ENCODE measurements at places on chromosomes 2 and 18.

DNA sequence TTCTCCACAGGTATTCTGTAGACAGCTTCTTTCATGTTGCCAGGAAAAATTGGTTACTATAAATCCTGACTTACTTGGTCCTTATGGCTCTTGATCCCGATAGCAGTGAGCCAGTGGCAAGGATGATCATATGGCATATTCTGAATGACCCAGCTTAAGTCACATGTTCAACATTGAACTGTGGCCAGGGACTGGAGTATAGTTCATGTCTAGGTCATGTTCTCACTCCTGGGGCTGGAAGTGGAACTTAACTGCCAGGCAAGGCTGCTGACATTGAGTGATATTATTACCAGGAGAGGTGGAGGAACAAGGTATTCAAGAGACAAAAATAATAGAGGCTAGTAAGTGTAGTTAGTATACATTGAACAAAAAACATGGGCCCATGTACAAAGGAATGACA is 26.2 kb downstream of the R3HDM1 start:
- no peak for DNase-seq

- no peak for DNase-seq
Observed at GRCh38 chr18:23835091-23835490, 145.8 kb downstream of the LAMA3 start.

DNA sequence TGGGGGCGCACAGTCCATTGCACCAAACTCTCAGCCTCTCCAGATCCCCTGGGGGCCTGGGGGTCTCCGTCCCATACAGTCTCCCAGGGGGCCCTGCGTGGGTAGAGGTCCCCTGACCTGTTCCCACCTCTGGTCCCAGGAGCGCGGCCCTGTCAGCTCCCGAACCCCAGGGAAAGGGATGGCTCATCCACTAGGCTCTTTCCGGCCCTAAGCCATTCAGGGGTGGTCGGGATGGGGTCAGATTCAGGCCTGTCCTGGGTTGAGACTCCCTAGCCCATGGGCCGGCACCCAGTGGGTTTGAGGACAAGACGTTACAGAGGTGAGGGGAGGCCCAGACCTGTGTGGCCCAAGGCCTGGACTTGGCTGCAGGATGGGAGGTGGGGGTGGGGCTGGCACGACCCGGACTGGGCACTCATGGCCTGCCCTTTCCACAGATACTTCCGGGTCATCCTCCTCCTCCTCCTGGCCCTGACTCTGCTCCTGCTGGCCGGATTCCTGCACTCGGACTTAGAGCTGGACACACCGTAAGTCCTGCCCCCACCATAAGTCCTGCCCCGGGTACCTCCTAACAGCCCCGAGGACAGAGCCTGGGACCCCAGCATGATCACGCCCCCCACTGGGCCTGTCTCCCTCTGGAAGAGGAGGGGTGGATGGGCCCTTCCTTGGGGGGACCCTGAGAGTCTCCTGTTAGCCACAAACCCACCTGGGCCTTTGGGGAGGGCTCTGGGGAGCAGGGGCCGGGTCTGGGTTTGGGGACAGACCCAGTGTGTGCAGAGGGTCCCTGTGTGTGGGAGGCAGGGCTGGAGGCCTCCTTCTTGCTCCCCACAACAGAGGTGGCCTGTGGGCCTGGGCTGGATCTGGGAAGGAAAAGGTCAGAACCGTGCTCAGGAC is 10.1 kb upstream of the NEU4 start:
- no peak for DNase-seq

DNA sequence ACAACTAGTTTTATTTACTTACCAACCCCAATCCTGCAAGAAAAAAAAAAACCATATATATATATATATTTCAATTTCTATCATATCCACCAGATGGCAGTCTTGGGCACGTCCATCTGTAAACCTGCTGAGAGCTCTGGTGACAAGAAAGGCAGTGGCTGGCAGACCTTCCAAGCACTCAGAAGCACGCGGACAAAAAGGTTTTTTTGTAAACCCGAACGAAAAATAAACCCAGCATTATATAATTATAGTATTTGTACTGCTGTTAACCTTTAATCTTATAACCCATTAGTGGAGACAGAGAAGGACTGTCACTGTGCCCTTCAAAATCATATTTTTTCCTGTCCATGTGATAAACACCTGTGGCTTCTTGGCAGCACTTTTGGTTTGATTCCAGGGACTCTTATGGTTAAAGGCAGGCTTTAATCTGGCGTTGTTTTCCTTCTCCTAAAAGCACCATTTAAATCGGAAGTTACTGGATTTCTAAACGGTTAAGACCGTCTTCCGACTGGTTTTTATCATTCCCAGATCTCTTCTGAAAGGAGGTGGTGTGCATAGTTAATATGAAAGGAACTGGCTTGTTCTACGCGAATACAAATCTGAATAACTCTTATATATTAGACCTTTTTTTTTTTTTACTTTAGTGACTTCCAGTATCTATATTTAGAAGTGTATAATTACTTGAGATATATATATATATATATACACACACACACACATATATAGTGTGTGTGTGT is 31.0 kb upstream of the SLC3A1 start:
- peak; percentile 64 for DNase-seq

- DNase-seq = no peak
Observed at GRCh38 chr2:239979243-239980023, 45.7 kb downstream of the NDUFA10 start.

DNA sequence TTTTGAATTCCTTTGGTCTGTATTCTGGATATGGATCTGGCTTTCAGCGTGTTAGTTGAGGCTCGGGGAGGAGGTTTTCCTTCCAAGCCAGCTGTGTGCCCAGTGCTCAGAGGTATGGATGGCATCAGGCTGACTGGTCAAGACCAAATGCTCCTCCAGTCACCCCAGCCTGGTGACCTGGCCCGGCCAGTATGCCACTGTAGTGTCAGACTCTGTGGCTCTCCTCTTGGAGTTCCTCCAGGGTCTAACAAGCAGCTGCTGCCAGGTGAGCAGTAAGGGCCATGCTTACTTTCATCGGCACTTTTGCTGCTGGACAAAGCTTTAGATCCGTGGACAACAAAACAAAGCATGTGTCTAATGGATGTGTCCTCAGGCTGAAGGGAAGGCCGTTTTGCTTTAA is 44.1 kb downstream of the CABLES1 start:
- no peak for DNase-seq

- no peak for DNase-seq
Observed at GRCh38 chr2:200311139-200311538, 4.6 kb downstream of the SPATS2L start.

DNA sequence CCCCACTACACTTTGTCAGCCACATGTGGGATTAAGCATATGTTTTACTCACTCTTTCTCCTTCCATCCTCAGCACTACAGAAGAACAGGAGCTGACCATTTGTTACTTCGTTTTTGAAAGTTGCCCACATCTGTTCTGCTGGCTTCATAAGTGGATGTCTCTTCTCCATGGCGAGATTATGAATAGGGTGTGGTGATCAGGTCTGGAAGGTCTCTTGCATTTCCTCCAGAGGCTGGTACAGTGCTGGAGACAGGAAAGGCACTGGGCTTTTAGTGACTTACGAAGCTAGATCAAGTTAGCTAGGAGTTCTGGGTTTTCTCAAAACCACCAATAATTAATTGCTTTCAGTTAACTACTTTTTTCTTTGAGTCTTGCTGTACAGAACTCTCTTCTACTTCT is 136.5 kb downstream of the AQP4 start:
- no peak for DNase-seq

DNA sequence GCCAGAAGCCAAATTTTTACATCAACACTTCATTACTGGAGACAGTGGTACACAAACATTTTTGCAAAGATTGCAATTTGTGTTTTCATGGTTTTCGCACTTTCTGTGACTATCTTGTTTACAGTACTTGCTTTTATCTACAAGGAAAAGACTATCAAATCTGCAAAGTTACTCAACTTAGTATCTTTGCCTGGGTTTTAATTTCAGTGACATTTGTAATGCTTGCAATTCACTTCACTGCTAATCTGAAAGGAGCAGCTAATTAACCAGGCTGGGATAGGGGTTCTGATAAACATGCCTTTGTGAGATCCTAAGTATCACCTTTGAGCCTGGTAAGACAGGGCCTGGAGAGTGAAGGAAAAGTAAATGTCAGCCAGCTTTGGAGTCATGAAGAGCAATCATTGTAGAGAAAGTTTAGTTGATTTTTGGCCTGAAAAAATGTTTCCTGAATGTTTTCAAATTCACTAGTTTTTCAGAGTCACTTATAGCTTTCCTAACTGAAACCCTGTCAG is 194.2 kb downstream of the RIT2 start:
- no peak for DNase-seq

GRCh38 chr2:16853088-16853487 is 187.5 kb upstream of the CYRIA start:
- DNase-seq = no peak

DNA sequence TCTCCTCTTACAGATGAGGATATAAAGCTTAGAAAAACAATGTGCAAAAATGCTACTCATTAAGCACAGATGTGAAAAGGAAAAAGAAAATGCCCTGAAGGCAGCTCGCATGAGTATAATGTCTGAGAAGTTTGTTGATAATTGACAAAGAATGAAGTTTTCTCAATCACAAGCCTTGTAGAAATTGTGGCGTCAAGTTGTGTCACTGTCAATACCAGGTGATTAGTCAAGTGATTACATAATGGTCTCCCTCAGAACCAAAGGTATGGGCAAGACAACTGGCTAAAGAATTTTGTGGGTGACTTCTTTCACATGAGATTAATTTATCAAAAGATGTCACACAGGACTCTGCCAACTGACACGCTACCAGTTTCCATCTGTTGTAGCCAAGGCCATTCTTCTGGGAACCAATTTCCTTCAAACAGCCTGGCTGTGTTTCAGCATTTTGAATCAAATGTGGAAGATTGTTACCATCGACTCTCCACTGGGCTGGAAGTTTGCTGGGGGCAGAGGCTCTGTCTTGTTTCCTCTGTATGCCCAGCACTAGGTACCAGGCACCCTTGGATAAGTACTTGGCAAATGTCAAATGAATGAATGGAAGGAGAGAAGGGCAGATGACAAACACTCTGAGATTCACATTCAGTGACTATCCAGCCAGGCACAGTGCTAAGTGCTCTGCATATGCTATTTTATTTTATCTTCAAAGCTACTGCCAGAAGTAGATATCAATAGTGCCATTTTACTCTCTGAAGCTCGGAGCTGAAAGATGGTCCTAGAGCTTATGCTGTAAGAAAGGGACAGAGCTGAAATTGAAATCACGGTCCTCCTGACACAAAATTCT is 5.9 kb upstream of the FN1 start:
- no peak for DNase-seq

GRCh38 chr18:79323471-79323870 is 72.3 kb upstream of the NFATC1 start:
- DNase-seq = no peak

DNA sequence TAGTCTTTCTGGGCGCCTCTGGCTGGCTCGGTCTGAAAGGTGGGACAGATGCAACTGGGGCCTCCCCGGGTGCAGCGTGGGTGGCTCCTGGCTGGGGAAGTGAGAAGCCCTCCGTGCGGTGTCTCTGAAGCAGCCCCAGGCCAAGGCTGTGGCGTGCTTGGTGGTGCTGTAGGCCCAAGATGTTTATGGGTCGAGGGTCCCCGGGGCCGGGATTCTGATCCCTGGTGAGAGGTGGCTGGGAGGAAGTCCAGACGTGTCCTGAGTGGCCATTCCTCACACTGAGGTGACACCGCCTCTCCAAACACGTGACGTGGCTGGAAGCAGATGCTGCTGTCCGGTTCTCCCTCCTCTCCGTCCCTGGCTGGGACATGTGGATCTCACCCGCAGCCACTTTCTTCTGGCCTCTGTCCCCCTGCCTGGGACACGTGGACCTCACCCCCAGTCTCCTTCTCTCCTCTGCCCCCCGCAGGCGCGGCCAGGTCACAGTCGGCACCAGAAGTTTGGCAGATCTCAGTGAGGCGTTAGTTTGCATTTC is 12.6 kb downstream of the RTP5 start:
- peak; percentile 73 for DNase-seq

Measured in stimulated activated CD4-positive, alpha-beta T cell treated with anti-CD3 and anti-CD28 coated beads, Interleukin-4, amount 100 ng/mL, for 24 hours (primary cell).